ENCODE measurements at places on chromosomes 4 and X. TPM values are rescaled to one million over a fixed set of nuclear protein-coding genes. Genes with fewer than 3 reads are reported as not detected.

Gene CT55
- not detected for total RNA-seq

Gene MAGEA2
- 0.14 TPM for total RNA-seq

Gene ETDA
- not detected for total RNA-seq

Gene PRDM5
- 19.3 TPM for total RNA-seq

Gene ARHGAP4
- 20.5 TPM for total RNA-seq

Gene NUP62CL
- 9.1 TPM for total RNA-seq

Gene DMP1
- total RNA-seq, result not detected

Gene MAGEA11
- total RNA-seq, result not detected

Gene RTL5
- total RNA-seq, result 9.0 TPM

Gene GPR82
- not detected for total RNA-seq

Gene AKAP4
- total RNA-seq, result not detected

Gene SLC49A3
- total RNA-seq, result 1.9 TPM

Gene H2BW2
- total RNA-seq, result not detected

Gene HGFAC
- 2.3 TPM for total RNA-seq

Gene SMIM31
- total RNA-seq, result not detected

Gene CFAP97
- 22.2 TPM for total RNA-seq

Gene CCDC158
- total RNA-seq, result not detected

Gene IL2RG
- not detected for total RNA-seq

Gene FHDC1
- total RNA-seq, result 0.18 TPM

Gene SULT1B1
- total RNA-seq, result not detected

Gene TRPC3
- total RNA-seq, result 51.2 TPM

Gene RRH
- not detected for total RNA-seq

Gene IL1RAPL1
- 4.1 TPM for total RNA-seq

Gene S100G
- not detected for total RNA-seq

Gene MTMR8
- 1.8 TPM for total RNA-seq

Gene SPANXN4
- total RNA-seq, result not detected

Gene CETN2
- 53.8 TPM for total RNA-seq

Gene LDOC1
- 21.5 TPM for total RNA-seq

Gene PLS3
- 114 TPM for total RNA-seq

Gene BEX5
- total RNA-seq, result 10.6 TPM

Gene TMEM156
- total RNA-seq, result not detected

Gene HPSE
- total RNA-seq, result 0.06 TPM

Gene ZNF718
- total RNA-seq, result 11.7 TPM

Gene PRAF2
- 22.9 TPM for total RNA-seq

Gene ARHGAP36
- not detected for total RNA-seq

Gene SLIT2
- 48.9 TPM for total RNA-seq

Gene HS3ST1
- total RNA-seq, result 0.35 TPM

Gene ZNF732
- 1.7 TPM for total RNA-seq

Gene AFM
- total RNA-seq, result not detected

Gene TMPRSS11A
- not detected for total RNA-seq

Gene IL2
- total RNA-seq, result not detected

Gene GABRA4
- 0.03 TPM for total RNA-seq

Gene DUSP9
- 8.7 TPM for total RNA-seq

Gene PNMA3
- total RNA-seq, result 19.7 TPM

Gene AMOT
- 27.2 TPM for total RNA-seq

Gene ITIH6
- 0.24 TPM for total RNA-seq

Gene BEND2
- total RNA-seq, result not detected

Gene EDA
- total RNA-seq, result 2.1 TPM

Gene UGT2A1
- not detected for total RNA-seq

Gene GLRA2
- total RNA-seq, result 0.15 TPM

Gene GRIA2
- not detected for total RNA-seq

Gene HPGD
- 1.7 TPM for total RNA-seq

Gene GASK1B
- 17.3 TPM for total RNA-seq

Gene ENAM
- under 0.01 TPM for total RNA-seq
